ENCODE measurements at places on chromosomes 4 and X.
A peak's percentile ranks its signal among the peaks of the same experiment; 100 is the strongest.

GRCh38 chrX:78769946-78770345, 22.4 kb downstream of the LPAR4 start:
- no peak for DNase-seq

DNA sequence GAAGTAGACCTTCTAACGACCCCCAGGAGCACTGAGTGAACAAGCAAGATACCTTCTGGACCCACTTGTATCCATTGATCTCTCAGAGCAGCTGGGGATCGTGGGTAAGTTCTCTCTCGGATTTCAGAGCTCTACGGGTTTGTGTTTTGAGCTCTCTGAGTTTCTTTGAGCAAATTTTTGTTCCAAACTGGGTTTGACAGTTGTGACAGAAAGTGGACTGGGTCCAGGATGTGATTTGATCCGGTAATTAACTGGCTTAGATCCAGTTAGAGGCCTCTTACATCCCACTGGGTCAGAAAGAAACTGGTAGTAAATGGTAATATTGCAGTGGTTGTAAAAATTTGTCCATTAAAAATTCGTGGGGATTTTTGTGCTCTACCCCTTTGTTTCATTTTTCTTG, 459.2 kb downstream of the INPP4B start:
- DNase-seq, result no peak

DNA sequence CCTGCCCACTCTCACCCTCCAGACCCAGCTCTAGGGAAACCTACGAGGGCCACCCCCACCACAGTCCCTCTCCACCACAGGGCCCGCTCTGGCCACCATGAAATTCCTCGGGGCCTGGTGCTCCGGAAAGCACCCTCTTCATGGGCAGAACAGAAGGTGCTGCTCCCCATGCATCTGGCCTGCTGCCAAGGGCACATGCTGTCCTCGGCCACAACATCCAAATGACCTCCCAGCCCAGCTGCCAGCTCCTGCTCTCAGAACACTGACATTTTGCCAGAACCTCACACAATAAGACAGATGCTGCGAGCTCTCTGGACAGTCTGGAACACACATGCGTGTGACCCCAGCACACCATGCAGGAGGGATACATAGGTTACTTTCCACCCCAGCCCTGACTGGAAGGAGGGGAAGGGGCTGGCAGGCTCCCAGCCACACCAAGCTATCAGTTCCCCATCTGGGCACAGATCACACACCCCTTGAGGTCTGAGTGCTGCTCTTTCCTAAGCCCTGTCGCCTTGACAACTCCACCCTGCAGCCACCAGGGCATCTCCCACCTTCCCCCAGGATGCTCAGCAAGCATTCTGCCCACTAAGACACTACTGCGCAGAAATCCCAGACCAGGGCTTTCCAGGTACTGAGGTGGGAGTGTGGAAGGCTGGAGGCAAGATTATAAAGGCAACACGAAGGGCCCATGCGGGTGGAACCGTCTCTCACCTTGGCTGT, 5.8 kb downstream of the CCNQ start:
- no peak for DNase-seq

GRCh38 chr4:156146571-156146970, 192.9 kb upstream of the CTSO start:
- DNase-seq, result no peak

DNA sequence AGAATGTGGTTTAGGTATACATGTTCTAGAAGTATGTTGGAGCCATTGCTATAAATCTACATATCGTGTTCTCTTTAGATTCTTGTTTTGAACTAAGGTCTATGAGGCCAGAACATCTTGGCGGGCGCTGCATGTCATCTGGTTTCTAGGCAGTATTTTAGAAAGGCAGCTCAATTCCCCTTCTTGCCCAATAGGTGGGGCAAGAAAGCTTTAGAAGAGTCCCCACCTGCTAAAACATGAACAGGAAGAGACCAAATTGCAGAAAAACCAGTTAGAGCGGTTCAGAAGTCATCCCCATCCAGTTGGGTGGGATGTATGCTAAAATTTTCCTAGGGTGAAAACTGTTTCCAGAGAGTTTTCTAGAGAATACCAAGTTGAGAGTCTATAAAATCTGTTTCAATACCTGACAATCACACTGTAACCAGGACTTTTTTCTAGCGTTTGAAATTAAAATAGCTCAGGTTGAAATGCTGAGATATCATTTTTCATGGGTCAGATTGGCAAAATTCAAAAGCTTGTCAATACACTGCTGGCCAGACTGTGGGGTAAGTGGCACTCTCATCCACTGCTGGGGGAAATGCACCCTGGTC, 17.5 kb upstream of the SH3KBP1 start:
- DNase-seq, result peak; percentile 72

DNA sequence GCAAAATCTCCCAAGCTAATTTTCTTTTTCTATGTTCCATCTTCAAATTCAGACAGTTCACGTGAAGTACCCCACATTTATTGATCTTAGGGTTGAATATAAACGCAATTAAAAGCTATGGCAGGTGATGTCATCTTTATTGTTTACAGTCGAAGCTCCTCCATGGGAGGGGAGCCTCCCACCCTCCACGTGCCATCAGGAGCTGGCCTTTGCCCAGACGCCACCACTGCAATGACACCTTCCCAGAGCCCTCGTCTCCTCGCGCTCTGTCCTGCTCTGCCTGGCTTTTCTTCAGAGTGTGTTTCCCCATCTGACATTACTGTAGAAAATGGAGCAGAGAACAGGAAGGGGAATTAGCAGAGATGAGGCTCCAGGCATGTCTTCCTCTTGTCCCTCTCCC, 18.8 kb upstream of the CYP4V2 start:
- DNase-seq, result no peak

- DNase-seq, result no peak
Observed at GRCh38 chrX:39104745-39105144, 303.5 kb downstream of the MID1IP1 start.

- no peak for DNase-seq
Observed at GRCh38 chr4:3630598-3631543, 98.6 kb upstream of the LRPAP1 start.

DNA sequence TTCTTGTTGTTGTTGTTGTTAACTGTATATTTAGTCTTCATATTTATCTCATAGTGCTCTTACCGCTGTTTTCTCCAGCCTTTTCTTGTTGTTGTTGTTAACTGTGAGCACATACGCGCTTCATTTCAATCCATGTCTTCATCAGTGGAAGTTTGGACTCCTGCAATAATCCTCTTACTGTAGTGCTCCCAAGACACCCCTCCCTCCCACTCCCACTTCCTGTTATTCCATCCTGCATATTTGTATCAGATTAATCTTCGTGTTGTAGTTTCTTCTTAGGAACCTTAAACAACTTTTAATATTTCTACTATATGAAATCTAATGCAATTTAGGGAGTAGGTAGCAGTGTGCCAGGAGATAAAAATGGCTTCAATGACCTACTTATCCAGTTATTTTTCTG, 674.8 kb downstream of the RAPGEF2 start:
- DNase-seq, result no peak

GRCh38 chr4:24768006-24768405, 27.4 kb upstream of the SOD3 start:
- DNase-seq, result no peak

DNA sequence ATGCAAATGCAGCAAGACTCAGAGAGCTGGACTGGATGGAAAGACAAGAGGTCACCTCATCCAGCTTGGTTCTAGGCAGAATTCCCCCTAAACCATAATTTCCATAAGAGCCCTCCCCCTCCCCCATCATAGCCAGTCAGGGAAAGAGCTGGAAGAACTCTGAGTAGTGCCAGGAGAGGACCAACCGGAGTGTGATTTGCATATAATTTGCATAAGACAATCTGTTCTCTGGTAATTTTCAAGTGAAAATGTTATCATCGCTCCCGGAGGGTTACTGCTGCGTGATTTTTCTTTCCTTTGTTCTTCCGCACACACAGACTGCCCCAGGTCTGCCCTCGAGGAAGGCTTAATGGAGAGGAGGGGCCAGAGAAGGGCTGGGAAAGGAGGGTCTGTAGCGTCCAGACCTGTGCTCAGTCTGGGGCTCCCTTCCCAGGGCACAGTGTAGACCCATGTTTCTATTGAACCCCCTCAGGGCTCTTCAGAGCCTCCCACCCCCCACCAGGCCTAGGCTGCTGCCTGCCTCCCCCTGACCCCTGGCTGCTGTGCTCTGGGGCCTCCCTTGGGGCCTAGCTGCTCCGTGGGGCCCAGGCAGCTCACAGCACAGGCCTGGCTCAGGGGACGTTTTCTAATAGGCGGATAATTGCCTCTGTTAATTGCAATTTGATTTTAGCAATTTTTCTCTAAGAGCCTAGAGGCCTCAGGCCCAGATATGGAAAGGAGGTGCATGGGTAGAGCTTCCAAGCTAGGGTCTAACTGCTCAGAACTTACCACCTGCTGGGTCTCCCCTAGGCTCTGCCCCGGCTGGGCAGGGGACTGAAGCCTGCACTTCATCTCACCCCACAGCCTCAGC, 90.4 kb upstream of the PJA1 start:
- no peak for DNase-seq

DNA sequence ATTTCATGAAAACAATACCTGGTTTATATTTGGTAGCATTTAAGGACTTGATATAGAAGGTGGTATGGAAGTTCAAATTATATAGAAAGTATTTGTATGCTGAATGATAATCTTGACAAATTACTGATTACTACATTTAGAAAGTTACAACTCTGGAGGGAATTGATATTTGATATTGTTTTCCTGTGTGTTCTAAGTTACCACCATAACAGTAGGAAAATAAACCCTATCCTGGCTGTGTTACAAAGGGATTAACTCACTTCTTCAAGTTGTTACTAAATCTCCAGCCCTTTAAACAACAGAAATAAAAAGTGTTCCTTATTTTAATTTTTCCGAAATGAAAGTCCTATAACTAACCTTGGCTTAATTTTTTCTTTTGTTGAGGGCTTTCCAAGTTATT, 36.6 kb downstream of the FHL1 start:
- no peak for DNase-seq

- DNase-seq, result peak; percentile 73
Observed at GRCh38 chrX:71095555-71095980, at the start of gene FOXO4. Gene FOXO4 (plus strand): TSS chrX:71095851. CDS start chrX:71096529, 678 bp downstream.

- no peak for DNase-seq
Observed at GRCh38 chr4:105637408-105638176, 70.9 kb downstream of the INTS12 start.

DNA sequence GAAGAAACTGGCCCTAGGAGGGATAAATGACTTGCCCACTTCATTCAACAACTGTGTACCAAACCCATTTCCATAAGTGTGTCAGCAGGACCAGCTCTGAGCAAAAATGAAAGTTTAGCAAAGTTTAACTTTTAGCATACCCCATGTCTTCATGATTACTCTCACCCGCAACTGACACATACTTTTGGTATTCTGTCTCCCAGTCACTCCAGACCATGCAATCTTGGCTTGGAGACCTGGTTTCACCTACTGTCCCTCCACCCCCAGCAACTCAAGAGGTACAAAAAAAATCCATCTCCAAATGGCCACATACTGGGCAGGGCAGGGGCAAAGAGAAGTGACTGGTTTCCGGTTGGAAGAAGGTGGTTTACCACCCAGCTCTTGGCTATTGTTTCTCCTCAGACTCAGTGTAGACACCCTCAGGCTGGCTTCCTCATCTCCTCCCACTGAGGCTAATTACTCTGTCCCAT, 79.8 kb downstream of the RLIM start:
- DNase-seq, result no peak

DNA sequence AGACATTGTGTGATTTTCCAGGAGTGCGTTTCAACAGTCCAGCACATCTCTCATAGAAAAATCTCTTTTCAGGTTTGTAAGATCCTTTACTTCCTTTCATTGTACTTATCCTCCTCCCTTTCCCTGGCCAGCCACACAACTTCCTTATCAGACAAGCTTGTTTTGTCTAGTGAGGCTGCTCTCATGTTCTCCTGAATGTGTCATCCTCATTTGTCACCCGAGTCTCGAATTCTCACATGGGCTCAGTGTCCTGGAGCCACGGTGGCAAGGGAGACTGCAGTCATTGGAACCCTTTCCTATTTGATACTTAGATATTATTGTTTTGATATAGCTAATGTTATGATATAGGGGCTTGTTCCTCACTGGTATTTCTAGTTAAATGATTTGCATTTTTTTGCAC, 16.9 kb downstream of the SYNPO2 start:
- no peak for DNase-seq

- no peak for DNase-seq
Observed at GRCh38 chr4:69120870-69121269, 24.6 kb downstream of the UGT2B7 start.

DNA sequence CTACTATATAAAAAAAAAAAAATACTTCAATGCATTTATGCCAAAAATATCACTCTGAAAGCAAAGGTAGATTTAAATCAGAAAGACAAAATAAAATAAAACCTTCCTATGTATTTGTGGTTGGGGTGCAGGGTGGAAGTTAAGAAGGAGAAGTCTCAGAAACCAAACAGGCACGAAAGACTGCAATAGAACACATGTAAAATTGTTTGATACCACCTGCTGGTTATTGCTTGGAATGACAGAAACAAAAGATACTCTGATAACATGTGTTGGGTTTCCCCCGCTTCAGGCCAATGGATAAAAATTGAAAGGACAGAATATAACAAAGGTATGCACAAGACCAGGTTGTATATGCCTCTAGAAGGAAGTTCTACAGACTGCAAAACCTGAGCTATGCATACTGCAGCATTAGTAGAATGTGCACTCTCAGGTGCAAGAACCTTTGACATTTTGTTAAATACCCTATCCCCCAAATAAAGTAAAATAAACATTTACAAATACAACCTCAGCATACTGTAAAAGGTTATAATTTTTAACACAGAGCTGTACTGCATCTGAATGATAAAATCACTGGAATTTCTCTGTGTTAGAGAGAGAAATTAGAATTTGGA, 118.8 kb downstream of the GABRA2 start:
- DNase-seq, result no peak

- DNase-seq, result no peak
Observed at GRCh38 chrX:110133735-110134370, 130.9 kb downstream of the TMEM164 start.

- peak; percentile 1 for DNase-seq
Observed at GRCh38 chr4:106529348-106530023, 160.9 kb upstream of the GIMD1 start.

DNA sequence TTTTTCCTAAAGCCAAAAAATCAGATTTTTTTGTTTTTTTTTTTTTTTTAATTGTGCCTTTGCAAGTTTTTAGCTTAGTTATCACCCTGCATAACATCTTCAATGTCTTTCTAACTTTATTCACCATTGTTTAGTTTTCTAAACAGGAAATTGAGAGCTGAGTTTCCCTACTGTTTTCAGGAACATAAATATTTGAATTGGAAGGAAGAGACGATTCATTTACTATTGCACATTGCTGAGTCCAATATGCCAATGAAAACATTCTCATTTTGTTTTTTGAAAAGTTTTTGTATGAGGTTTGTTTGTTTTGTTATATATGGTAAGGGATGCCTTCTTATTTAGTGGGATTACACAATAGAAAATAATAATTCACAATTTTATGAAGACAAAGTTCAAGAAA, 148.4 kb downstream of the ANKRD50 start:
- no peak for DNase-seq

DNA sequence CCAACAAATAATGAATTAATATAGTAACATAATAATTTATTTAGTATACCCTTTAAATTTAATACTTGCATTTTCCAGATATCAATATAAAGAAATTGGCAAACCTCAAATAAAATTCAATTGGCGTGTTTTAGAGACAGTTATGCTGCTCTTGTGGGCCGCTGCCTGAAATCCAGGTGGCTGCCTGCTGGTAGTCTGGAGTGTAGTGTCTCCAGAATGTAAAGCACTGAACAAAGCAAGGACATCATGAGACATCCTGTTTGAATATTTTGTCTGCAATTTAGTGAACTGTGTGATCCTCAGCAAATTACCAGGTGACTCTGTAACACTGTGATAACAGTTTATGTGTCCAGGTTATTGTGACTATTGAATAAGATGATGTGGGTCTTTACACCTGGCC, 29.9 kb downstream of the ZFP42 start:
- no peak for DNase-seq

All from PC-9 (cell line).